ENCODE measurements at places on chromosomes 5 and 9. TPM values are rescaled to one million over a fixed set of nuclear protein-coding genes. Genes with fewer than 3 reads are reported as not detected.

Gene PCDHGC4
- polyA plus RNA-seq = not detected

Gene ANKRD18A
- polyA plus RNA-seq = not detected

Gene DMRT3
- not detected for polyA plus RNA-seq

Gene SARDH
- polyA plus RNA-seq = not detected

Gene SMIM23
- not detected for polyA plus RNA-seq

Gene CD14
- 0.32 TPM for polyA plus RNA-seq
